Smooth muscle cell of the coronary artery (primary cell): ENCODE measurements at places on chromosomes 3 and 15. TPM values are rescaled to one million over a fixed set of nuclear protein-coding genes. Genes with fewer than 3 reads are reported as not detected.

SH3BP5 gene
- total RNA-seq: 30.6 and 37.9 TPM in 2 replicates

HHATL gene
- total RNA-seq: not detected in 2 replicates

RFC4 gene
- 8.2 and 17.0 TPM in 2 replicates for total RNA-seq

MRAS gene
- total RNA-seq: 56.3 and 69.1 TPM in 2 replicates
